NCI-H187 (cell line): ENCODE measurements at places on chromosomes 4 and X.

GRCh38 chrX:8867406-8867805 is 66.2 kb upstream of the FAM9A start:
- no peak for DNase-seq

DNA sequence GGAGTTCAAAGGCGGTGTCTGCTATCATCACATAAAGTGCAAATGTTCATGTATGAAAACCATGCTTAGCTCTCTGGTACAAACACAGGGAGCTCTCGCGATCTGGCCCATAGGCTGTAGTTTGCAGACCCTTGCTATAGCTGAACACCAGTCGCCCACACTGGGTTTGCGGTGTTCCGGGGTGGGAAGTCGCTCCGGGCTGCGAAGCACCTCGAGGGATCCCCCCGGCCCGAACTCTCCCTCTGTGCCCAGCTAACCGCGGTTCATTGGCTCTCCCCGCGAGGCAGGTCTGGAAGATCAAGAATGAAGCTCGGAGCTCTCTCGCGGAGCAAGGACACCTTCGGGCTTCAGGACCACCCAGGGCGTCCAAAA is 341 bp upstream of the PRPS2 start:
- DNase-seq: no peak

- DNase-seq: no peak
These were observed 184.4 kb upstream of the CASK start for GRCh38 chrX:42107495-42108488.

DNA sequence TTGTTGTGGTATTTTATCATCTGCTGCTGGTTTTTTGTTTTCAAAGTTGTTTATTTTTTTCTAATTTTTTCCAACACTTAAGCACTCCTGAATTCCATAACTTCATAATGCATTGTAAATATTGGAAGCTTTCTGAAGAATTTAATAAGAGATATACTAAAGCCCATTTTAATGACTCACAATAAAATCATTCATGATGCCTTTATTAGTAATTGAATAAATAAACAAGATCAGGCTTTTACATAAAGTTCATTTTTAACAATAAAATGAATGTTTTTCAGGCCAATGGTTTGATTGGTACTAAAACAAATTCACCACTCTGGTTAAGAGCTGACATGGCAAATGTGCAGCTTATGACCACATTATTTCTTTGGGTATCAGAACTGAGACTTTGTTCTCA is 408.2 kb upstream of the SMIM31 start:
- DNase-seq: no peak

DNA sequence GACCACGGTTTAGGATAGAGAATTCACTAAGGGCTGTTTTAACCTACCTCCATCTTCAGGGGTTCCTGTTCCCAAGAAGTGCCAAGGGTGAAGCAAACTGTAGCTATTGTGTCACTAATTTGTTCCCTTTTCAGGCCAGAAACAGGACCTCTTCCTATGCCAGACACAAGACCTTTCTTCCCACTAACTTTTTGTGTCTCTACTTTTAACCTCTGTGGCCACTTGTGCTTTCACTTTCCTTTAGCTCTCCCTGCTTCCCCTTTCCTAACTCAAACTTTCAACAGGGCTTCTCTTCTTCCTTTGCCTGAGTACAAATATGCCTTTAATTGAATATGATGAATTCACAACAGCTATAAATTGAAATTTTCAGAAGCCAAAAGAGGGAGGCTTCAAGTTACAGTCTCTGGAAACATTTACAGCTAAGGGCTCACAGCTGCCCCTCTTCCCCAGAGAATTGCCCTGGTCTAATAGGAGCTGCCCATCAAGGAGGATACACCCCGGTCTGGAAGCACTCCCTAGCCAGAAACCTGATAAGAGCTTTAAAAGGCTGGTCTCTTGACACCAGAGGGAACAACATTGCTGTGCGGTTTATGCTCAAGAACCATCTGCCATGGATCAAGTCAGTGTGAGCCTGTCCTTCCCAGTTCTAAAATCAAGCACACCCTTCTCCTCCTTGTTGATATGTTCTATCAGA is 61.7 kb upstream of the PLS3 start:
- no peak for DNase-seq

GRCh38 chrX:10932842-10933440 is 178.2 kb upstream of the HCCS start:
- DNase-seq: no peak

- DNase-seq: no peak
These were observed 13.2 kb downstream of the CLNK start for GRCh38 chr4:10671366-10671765.

DNA sequence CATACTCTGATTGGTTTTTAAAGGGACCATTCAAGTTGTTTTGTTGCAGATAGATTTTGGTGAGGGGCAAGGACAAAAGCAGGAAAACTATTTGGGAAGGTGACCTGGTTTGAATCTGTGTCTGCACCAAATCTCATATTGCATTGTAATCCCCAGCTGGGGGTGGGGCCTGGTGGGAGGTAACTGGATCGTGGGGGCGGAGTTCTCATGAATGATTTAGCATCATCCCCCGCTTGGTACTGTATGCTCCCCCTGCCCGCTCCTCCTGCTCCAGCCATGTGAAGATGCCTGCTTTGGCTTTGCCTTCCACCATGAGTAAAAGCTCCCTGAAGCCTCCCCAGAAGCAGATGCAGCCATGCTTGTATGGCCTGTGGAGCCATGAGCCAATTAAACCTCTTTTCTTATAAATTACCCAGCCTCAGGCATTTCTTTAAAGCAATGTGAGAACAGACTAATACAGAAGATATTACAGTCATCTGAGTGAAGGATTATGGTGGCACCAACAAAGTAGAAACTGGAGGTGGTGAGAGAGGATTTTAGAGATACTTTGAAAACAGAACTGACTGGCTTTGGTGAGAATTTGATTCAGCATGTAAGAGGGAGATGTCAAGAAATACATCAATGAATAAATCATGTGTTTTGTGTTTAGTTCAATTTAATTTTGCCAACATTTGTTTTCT is 14.4 kb downstream of the IL21 start:
- DNase-seq: no peak

DNA sequence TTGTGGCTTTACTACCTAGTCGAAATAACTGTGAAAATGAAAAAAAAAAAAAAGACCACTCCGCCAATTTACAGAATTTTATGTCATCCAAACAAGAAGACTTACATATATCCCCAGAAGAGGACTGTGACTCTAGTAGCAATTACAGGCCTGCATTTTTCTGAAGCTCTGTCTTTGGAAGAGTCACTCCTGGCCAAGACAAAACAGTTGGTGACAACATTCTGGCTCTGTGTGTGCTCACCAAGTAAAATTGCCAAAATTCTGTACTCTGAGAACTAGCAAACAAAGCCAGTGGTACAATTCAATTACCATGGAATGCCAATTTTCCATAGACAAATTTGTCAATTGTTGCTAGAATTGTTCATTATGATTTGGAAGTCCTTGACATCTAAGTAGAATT is 311.1 kb downstream of the PDGFC start:
- no peak for DNase-seq

DNA sequence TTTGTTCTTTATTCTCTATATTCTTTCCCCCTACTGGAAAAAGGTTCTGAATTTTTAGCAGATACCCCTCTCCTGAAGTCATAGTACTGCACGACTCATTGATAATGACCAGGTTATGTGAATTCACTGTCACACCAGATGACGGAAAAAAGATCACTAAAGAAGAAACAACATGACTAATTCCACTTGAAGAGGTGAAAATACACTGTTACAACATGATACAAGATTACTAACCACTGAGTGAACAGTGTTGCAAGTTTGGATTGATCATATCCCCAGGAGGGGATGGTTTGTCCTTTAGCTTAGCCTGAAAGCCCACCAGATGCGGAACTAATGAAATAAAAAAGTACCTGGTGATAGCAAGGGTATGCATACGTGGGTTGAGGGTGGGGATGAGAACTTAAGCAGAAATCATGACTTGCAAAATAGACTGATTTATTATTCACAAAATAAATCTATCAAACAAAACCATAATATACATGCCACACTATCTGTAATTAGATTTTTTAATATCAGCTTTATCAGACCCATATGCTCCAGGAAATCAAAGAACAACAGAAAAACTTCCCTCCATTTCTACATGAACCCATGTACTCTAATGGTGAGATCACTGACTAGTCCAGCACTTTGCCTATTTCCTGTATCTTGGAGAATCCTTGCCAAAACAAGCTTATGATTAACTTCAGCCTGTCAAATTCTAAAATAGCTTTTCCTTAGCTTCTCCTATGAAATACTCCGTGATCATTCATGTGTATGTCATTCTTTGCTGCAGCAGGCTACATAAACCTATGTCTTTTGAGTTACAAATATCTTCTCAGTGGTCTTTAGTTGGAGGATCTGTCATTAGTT is 257.4 kb upstream of the AGA start:
- DNase-seq: no peak

DNA sequence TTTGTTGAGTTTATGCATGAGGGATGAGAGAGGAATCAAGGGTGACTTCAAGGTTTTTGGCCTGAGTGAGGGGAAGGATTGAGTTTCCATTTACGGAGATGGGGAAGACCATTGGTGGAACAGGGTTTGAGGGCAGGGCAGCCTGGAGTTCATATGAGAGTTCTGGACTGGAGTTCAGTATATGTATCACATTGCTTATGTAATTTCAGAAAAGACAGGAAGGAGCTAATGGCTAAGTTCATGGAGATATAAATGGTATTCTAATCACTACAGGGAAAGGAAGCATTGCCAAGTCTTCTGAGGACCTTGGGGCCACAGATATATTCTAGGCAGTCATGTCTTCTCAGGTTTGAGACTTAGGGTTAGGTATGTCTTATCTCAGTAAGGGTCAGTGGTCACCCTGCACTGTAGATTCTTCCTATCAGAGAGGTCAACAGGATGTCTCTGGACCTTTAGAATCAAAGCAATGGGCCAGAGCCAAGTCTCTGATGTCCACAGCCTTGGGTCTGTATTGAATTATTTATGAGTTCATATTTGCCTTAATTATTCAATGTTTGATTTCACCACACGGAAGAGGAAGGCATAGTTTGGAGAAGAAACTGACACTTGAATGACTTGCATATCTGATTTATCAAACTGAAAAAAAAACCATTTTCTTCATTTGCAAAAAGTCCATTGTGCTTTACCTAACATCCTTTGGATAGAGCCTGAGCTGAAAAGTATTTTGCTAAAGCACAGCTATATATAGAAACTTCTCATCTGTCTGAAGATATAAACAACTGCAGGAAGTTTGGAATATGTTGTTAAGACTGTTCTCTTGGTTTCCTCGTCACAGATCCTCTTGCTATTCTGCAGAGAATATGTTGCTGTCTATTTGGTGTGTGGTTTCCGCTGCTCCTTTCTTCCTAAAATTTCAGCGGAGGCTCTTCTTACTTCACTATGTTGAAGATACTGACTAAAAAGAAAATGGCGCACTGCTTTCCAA is 139.5 kb downstream of the PDGFRA start:
- no peak for DNase-seq

GRCh38 chr4:1049591-1049905 is 38.1 kb downstream of the FGFRL1 start:
- no peak for DNase-seq

DNA sequence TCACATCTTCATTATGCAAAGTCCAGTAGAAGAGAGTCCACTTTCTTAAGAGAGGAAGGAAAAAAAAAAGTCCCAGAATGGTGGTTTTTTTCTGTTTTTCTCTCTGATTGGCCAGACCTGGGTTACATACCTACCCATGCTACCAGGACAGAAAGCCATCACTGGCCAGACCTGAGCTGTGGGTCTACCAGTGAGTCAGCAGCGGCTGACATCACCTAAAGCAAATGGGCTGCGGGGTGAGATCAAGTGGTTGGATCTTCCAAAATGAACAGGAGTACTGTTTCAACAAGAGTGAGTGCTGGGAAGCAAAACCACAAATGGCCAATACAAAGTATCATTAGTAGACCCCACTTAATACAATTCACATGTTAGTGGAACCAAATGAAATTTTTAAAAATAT is 1.6 kb upstream of the NDST3 start:
- DNase-seq: no peak

GRCh38 chrX:13284570-13284969 is 35.3 kb downstream of the ATXN3L start:
- no peak for DNase-seq

GRCh38 chrX:42149281-42149680 is 225.9 kb upstream of the CASK start:
- DNase-seq: no peak

GRCh38 chrX:21660156-21660555 is 2.0 kb upstream of the KLHL34 start:
- no peak for DNase-seq

- DNase-seq: no peak
These were observed 15.7 kb downstream of the HELT start for GRCh38 chr4:185033950-185034349.

DNA sequence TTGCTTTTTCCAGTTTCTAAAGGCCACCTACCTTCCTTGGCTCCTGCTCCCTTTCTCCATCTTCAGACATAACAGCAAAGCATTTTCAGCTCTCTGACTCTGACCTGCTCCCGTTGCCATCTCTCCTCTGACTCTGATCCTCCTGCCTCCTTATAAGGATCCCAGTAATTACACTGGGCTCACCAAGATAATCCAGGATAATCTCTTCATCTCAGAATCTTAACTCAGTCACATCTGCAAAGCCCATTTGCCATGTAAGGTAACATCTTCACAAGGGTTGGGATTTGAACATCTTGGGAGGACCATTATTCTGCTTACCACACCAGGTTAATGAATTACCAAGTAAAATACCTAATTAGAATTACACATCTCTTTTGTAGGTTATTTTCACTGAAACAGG is 41.3 kb upstream of the MAGED1 start:
- no peak for DNase-seq

DNA sequence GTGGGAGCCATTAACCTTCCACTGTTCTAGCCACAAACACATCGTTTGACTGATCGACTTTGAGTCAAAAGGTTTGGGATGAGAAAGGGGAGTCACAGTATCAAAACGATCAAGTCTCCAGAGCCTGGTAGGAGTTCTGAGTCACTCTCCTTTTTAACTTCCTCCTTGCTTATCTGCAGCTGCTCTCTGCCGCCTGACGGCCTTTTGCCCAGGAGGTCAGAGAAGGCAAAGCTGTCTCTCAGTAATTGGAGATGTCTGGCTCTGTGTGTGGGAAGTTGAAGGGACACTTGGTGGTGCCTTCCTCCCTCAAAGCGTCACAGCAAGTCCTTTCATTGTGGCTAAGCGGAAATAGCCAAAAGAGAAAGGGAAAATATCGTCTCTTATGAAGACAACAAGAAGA is 63.1 kb downstream of the ANOS1 start:
- no peak for DNase-seq

DNA sequence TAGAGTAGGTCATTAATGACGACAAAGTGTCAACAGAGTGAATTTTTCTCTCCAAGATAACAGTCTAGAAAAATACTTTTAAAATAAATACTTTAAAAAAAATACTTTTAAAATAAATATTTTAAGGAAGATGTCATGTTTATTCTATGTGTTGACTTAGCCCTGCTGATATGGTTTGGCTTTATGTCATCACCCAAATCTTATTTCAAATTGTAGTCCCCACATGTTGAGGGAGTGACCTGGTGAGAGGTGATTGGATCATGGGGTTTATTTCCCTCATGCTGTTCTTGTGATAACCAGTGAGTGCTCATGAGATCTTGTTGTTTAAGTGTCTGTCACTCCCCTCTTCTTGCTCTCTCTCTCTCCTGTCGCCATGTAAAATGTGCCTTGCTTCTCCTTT is 754.9 kb upstream of the SLIT2 start:
- no peak for DNase-seq
